ENCODE measurements at places on chromosomes 7 and 10. TPM values are rescaled to one million over a fixed set of nuclear protein-coding genes. Genes with fewer than 3 reads are reported as not detected.

ARMC3 gene
- total RNA-seq = 2.1 TPM

MARVELD1 gene
- total RNA-seq = 5.5 TPM

GRM3 gene
- not detected for total RNA-seq

MAT1A gene
- not detected for total RNA-seq

Measured in mononuclear cell (primary cell).